Brain pericyte (primary cell): ENCODE measurements at places on chromosomes 6 and 20.
A peak's percentile ranks its signal among the peaks of the same experiment; 100 is the strongest.

- DNase-seq: no peak
Measured at GRCh38 chr6:162344646-162345010, 382.9 kb downstream of the PRKN start.

DNA sequence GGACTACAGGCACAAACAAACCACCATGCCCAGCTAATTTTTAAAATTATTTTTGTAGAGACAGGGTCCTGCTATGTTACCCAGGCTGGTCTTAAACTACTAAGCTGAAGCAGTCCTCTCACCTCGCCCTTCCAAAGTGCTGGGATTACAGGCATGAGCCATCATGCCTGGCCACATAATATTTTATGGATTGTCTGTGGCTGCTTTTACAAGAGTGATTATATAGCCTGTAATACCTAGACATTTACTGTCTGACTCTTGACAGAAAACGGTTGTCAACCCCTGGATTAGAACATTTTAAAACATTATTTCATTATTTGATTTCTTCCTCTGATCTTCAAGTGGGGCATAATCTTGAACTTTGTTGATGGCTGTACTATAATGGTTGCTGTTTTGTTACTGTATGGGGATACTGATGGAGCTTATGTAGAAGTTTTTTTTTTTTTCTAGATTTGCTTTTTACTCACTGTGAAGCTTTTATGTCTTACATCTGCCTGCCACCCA, 14.3 kb downstream of the PARD6B start:
- no peak for DNase-seq

DNA sequence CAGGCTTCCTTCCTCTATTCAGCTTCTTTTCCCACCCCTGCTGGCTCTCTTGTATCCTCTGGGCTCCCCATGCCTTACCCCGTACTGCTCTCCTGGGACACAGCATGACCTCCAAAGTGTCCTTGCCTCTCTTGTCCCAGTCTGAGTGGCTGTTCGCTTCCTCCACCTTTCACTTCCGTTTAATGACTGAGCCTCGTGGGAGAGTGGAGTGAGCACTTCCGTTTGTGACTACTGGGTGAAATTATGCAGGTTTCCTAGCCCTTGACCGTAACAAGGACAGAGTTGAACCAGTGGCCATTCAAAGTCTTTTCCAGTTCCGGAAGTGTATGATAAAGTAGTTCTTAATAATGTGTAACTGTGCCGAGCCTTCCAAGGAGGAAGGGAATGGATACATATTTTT, 109.2 kb downstream of the ARID1B start:
- DNase-seq: no peak

GRCh38 chr6:12849809-12850198, 133.2 kb downstream of the PHACTR1 start:
- no peak for DNase-seq

GRCh38 chr6:144321839-144322591, 36.9 kb downstream of the UTRN start:
- DNase-seq: peak; percentile 87

DNA sequence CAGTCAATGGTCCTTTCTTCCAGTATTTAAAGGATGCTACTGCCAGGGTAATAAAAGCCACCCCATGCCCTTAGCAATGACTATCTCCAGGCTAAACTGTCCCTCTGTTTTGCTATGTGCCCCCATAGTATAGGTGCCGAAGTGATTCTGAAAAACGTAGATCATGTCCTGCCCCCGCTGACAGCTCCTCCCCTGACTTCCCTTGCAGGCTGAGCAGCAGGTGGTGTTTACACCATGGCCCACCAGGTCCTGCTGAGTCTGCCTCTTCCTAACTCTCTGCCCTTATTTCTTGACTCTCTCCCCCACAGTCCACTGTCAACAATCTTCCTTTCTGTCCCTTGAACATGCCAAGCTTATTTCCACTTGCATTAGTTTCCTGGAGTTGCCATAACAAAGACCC, 352.5 kb upstream of the TSHZ2 start:
- DNase-seq: no peak

- no peak for DNase-seq
Measured at GRCh38 chr6:98636941-98637340, 197.4 kb upstream of the POU3F2 start.

- no peak for DNase-seq
Measured at GRCh38 chr20:37859406-37860171, 43.3 kb upstream of the VSTM2L start.

GRCh38 chr6:168156742-168157265, 77.8 kb upstream of the FRMD1 start:
- no peak for DNase-seq

GRCh38 chr6:127458817-127459216, 372 bp downstream of the KIAA0408 start:
- DNase-seq: no peak

GRCh38 chr6:99219788-99220187, 129.7 kb downstream of the FAXC start:
- DNase-seq: no peak

GRCh38 chr6:13075141-13075845, 253.0 kb downstream of the TBC1D7 start:
- no peak for DNase-seq

DNA sequence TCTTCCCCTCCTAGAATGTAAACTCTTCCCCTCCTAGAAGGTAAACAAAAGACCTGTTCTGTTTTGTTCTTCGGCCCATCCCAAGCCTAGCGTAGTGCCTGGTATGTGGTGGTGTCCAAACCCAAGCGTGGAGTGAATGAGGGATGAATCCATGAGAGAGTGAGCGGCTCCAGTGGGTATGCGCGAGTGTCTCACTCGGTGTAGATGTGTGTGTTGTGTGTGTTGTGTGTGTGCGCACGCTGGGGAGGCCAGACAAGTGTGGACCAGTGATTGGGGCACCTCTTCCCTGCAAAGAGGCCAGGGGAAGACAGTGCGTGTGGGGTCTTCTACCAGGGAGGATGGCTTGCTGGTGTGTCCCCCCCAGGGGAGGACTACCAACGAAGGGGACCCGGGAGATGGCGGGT, 392 bp upstream of the SLC2A10 start:
- no peak for DNase-seq

DNA sequence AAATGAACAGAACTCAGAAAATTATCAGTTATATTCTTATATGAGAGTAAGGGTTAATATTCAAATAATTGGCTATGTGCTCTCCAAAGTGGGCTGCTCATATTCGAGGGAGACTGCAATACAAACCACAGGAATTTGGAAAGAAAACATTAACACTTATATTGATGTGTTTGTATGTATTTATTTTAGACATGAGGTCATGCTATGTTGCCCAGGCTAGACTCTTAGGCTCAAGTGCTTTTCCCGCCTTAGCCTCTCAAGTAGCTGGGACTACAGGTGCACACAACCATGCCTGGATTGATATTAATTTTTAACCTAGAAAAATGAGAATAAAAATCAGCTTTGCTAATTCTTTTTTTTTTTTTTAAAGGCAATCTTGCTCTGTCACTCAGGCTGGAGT, 35.0 kb downstream of the BTBD9 start:
- no peak for DNase-seq

DNA sequence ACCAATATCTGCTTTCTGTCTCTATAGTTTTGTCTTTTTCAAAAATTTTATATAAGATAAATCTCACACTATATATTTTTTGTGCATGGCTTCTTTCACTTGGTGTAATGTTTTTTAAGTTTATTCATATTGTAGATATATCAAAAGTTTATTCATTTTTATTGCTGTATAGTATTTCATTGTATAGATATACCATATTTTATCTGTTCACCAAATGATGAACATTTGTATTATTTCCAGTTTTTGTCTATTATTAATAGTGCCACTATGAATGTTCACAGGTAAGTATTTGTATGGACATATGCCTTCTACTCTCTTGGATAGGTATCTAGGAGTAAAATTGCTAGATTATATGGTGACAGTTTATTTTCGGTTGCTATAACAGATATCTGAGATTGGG, 289.5 kb upstream of the CITED2 start:
- DNase-seq: no peak

- DNase-seq: no peak
Measured at GRCh38 chr20:17896771-17897369, 71.7 kb downstream of the SNX5 start.

DNA sequence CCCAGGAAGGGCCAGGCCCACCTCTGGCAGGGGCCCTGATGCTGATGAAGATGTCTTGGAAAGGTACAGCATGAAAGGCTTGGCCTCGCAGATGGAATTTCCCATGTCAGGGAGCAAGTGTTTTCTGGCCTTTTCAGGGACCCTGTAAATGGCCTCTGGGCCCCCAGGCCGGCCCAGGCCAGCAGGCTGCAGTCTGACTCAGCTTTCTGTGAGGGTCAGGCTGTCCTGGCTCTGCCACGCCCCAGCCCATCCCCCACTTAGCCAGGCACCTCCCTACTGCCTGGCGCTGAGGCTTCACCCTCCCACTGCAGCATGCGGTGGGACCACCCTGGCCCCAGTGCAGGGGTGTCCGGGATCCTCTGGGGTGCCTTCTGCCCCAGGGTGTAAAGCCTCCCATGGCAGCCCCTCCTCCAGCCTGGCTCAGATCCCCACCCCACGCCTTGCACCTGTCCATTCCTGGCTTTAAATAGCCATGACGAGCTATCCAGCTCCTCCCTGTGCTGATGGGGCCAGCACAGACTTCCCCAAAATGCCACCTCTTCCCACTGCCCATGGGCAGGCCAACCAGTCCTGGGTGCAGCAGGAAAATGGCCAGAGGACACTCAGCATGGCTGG, 35.6 kb upstream of the GATA5 start:
- no peak for DNase-seq

GRCh38 chr6:105250533-105250932, 70.7 kb upstream of the POPDC3 start:
- no peak for DNase-seq

DNA sequence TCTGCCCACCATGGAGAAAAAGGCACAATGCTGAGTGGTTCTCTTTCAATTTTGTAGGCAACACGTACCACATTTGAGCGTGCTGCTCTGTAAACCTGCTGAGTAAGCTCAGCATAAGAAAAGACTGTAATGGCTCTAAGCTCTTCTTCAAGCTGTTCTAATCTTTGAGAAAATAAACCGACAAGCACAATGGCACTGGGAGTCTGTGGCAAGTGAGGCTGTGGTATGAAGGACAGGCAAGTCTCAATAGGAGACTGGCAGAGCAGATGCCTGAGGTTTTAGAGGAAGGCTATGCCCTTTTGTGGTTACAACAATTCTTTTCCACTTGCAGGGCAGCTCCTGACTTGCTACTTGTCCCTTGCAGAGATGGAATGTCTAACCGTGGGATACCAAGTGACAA, 136.7 kb upstream of the EXOC2 start:
- DNase-seq: no peak

DNA sequence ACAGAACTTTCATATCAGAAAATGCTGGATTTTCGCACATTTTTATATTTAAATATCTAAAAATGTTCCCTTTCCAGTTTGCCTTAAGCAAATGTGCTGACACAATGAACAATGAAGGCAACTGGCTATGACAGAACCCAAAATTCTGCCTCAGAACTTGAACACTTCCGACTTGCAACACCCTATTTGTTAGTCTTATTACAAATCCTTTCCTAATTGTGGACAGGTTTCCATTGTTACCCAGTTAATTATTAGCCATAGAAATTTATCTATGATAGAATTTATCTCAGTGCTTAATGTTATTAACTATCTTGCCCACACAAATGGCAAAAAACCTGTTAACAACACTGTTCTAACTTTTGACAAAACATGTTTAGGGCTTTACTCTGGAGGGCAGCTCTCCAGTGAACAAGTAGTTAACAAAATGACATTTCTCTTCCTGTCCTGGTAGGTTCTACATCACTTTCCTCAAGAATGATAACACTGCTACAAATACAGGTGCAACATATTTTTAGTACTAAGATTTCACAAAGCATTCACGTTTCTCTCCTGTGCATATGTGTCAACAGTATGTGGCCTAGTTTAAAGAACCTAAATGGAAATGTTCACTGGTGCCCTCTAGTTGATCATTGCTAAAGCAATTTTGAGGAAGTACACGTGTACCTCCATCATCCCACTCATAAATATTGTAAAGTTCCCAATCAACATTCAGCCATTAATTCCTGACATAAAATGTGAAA, 58.4 kb downstream of the HIVEP2 start:
- no peak for DNase-seq

GRCh38 chr6:91660893-91661292, 1074.0 kb upstream of the MAP3K7 start:
- no peak for DNase-seq

GRCh38 chr6:73299151-73299971, 36.4 kb upstream of the KHDC1 start:
- DNase-seq: no peak

DNA sequence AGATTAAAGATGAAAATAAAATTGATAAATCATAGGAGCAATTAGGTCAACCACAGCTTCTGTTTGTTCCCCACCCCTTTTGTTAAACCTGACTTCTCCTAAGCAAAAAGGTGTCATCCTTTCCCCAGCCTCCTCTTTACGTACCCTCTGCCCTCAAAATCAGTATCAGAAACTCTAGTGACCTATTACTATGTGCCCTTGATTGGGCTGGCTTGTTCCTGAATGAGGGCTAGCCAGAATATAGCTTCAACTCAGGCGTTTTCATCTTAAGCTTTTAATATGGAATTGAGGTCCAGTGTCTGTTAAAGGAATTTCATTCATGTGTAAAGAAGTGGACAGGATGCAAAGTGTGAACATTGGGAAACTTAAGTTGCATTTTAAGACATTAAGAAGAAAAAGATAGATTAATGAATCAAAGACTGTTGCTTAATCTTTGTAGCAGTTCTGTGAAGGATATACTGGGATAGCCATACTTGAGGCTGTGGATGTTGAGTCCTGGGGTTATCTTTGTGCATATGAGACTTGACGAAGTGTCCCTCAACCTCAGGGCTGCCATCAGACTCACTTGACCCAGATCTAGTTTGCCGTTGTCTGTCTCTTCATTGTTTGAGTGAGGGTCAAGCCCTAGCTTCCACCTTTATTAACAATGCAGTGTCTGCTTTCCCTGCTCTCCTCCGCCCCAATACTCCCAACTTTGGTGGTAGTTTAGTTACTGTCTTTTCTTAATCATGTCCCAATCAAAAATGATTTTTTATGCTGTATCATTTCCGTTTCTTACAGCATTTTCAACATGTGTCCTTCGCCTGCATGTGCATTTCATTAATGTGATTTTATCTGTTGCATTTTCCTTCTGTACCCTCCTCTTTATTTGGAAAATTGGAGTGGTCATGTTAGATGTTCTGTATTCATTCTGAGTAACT, 1.9 kb downstream of the TBPL1 start:
- no peak for DNase-seq

- no peak for DNase-seq
Measured at GRCh38 chr6:148457137-148457842, 114.7 kb downstream of the SASH1 start.

- DNase-seq: no peak
Measured at GRCh38 chr20:17834804-17835203, 133.8 kb downstream of the SNX5 start.
